Activated T-cell treated with anti-CD3 and anti-CD28 coated beads for 24 hours (primary cell): ENCODE measurements at places on chromosomes 1 and 21.

DNA sequence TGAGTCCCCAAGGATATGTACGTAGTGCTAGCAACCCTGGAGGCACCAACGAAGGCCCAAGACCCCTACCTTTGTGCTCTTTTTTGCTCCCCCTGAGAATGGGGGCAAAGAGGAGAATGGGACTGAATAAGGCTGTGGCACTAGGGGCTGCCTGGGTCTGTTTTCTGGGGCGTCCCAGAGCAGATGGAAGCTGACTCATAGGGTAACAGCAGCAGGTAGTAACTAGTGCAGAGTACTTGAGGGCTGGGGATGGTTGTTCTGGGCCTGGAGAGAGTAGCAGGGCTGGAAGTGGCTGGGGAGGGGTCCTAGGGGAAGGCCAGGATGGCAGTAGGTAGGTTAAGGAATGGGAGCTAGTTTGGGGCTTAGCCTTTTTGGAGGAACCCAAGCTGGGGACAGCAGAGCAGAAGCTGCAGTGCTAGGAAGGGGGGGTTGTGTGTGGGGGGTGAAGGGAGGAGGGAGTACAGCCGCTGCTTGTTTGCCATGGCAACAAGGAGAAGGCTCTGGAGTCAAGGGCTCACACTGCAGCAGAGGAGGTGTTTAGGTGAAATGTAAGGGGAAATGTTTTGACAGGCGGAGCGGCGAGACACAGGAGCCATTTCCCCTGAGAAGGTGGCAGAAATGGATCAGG is 1.8 kb downstream of the NCDN start:
- no peak for DNase-seq

GRCh38 chr21:35043549-35043948 is 5.6 kb downstream of the RUNX1 start:
- DNase-seq = no peak

DNA sequence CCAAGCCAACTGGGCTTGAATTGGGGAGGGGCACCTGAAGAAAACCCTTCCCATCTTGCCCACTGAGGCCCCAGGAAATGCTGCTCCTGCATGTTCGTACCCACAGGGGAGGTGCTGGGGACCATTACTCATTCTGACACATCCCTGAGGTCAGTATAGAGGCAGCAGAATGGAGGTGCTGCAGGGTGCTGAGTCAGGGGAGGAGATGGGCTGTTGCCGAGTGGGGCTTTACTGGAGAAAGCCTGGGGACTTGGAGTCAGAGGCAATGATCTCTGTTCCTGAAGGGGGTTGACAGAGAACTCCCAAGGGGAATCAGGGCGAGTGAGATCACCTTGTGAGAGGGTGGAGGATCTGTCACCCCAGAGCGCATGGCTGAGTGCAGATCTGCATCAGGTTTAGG is 40.2 kb upstream of the KCNA10 start:
- no peak for DNase-seq

GRCh38 chr1:16191309-16191708 is 21.1 kb downstream of the ARHGEF19 start:
- DNase-seq = no peak

DNA sequence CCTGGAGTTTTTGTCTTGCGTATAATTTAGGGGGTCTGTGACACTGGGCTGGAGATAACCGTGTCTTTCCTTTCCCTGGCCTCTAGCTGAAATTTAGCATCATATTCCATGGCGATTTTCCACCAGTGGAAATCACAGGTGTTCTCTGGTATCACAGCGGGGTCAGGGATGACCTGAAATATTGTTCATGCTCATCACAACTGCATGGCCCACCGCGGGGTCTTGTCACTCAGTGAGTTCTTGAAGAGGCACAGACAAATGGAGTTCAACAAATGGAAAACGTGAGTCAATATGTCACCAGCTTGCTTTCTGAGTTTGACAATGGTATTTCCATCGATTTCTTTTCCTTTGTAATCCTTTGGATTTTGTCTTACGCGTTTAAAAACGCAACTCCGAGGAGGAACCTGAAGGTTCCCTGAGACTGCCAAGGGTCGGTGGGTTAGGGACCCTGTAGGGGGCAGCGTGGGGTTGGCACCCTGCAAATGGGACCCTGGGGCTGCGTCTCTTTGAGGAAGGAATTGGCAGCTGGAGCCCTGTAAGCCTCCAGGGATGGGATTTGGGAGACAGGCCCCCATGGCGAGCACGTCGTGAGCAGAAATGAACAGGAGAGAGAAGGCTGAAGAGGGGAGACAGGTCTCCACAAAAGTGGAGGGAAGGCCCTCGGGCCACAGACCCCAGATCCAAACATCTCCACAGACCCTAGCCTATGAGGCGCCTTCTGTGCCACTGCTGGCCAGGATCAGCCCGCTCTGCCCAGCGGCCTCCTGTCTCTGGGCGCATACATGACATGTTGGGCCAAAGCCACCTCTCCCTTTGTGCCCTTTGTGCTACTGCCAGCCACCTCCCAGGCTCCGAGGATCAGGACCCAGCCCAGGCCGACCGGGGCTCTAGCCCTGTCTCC is 32.1 kb upstream of the RUNX3 start:
- no peak for DNase-seq

GRCh38 chr21:30882866-30883597 is 1.7 kb upstream of the KRTAP11-1 start:
- no peak for DNase-seq

GRCh38 chr21:38804030-38804788 is 1.5 kb upstream of the ETS2 start:
- no peak for DNase-seq

DNA sequence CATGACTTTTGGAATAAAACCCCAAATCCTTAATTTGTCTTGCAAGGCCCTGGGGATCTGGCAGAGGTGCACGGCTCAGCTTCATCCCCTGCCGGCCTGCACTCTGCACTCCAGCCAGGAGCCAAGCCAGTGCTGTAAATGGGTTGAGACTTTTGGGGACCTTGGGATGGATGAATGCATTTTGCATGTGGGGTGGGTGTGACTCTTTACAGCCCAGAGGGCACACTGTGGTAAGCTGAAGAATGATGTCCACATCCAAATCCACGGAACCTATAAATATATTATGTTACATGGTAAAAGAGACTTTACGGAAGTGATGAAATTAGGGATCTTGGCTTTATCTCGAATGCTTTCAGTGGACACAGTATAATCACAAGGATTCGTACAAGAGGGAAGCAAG is 177.8 kb downstream of the EDEM3 start:
- DNase-seq = no peak

DNA sequence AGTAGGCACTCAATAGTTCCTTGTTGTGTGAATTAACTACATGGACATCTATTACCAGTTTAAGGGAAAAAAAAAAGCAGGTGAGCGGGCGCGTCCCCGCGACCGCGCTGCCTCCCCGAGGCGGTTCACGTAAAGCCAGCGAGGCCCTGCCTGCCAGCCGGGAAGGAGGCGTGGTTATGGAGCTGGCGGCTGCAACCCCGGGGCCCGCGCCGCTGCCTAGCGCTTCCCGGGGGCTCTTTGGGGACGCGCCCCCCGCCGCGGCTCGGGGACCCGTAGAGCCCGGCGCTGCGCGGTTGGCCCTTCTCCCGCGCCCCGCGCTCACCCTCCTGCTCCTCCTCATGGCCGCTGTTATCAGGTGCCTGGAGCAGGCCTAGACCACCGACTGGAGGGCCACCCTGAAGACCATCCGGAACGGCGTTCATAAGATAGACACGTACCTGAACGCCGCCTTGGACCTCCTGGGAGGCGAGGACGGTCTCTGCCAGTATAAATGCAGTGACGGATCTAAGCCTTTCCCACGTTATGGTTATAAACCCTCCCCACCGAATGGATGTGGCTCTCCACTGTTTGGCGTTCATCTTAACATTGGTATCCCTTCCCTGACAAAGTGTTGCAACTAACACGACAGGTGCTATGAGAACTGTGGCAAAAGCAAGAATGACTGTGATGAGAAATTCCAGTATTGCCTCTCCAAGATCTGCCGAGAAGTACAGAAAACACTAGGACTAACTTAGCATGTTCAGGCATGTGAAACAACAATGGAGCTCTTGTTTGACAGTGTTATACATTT is 2.6 kb upstream of the CC2D1B start:
- DNase-seq = peak; percentile 42

GRCh38 chr1:229121845-229122436 is 149.0 kb upstream of the RAB4A start:
- no peak for DNase-seq

- DNase-seq = peak; percentile 54
These were observed 38.4 kb downstream of the TAS1R2 start for GRCh38 chr1:18820791-18821641.
